ENCODE measurements at places on chromosomes 12 and 14. TPM values are rescaled to one million over a fixed set of nuclear protein-coding genes. Genes with fewer than 3 reads are reported as not detected.

DNA sequence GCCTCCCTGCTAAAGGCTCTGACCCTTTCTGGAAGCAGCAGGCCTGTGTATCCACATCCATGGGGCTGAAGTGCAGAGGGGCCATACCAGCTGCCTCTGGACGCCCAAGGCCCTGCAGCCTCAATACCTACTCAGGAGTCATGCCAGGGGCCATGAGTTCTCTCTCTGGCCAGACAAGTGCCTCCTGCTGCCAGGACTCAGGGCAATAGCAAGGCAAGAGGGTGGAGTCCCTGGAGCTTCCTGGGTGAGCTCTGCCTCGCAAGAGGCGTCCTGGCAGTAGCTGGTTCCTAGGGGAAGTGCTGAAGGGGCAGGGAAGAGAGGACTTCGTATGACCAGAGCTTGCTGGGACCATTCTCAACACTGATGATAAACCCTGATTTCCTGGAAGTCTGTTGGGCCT lies 10.9 kb upstream of the ENDOU start:
- H3K4me3 ChIP-seq: no peak overlapping the region
- no peak overlapping the region for H3K27ac ChIP-seq
- no peak for DNase-seq

DNA sequence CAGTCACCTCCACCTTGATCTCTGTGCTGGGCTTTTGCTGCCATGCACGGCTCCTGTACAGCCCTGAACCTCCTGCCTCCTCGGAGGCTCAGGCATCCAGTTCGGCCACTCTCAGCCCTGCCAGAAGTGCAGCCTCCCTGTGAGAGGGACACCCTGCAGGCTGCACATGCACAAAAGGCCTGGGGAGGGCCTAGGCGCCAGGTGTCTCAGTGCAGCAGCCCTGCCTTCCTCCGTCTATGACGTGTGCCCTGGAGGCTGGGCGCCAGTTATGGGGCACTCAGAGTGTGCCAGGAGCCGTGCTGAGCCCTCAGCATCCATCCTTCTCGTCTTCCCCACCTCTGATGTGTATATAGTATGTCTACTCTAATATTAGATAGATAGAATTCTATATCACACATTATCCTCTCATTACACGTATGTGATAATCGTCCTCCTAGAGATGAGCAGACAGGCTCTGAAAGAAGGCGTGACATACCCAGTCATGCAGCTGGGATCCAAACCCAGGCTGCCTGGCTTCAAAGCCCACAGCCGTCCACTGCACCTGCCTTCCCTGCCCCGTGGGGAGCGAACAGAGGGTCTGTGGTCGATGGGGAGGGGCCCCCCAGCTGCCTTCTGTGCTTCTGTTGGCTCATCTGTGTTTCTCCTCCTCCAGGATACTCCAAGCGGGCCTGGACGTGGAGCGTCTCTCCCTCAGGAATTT lies 101.1 kb downstream of the B4GALNT3 start:
- no peak overlapping the region for H3K27ac ChIP-seq
- DNase-seq: no peak
- H3K4me3 ChIP-seq: no peak overlapping the region
- no peaks in the 10 kb centered on the region for H3K27me3 ChIP-seq
- H3K4me1 ChIP-seq: peaks cover 22% of the 10 kb centered on the region

Gene RPL10L
- polyA plus RNA-seq: not detected

Gene GOLGA5
- polyA plus RNA-seq: 12.9 TPM
